Urinary bladder (tissue), 4 donors: ENCODE measurements at places on chromosomes 1 and 21. TPM values are rescaled to one million over a fixed set of nuclear protein-coding genes. Genes with fewer than 3 reads are reported as not detected.

DNA sequence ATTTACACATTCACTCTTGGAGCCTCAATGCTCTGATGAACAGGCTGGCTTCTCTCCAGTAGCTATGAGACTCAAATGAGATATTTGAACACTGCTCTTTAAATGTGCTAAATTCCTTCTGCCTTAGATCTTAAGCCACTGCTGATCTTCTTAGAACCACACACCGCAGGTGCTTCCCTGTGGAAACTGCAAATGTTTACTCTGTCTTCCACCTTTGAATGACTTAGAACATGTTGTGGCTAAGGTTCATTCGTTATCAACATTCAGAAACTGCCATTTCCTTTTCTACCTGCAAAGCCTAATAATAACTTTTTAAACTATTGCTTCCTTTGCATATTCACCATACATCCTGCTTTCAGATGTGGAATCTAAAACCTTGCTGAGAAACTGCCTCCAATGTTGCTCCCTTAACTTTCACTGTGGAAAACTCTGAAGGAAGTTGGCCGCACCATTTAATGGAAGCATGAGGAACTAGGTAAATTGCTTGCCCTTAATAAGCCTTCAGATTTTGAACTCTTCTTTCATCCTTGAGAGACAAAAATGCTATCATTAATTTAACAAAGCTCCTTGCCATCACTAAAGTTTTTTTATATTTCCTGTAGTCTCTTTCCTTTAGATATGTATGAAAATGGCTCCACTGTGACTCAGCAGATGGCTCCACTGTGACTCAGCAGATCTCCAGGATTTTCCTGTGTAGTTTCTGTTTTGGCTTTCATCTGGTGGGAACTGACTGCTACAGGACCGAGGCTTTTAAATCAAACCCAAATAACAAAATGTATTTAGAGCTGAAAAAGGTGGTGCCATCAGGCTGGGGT, 143.8 kb downstream of the TNFSF18 start:
- no peak for DNase-seq

DNA sequence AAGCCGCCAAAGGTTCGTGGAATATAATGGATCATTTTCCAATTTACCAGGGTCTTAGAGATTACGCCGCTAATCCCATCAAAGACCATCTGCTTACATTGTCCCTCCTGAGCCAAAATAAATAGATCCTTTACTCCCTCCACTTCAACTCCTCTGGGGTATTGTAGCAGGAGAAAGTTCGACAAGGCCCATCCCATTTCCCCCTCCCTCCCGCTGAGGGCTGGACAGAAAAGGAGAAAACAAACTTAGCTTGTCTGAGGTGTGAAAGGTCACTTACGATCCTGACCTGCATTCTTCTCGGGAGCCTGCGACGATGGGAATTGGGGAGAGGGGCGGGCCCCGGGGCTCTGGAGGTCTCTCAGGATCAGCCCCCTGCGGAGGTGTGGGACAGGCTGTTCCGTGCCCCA, 60.8 kb downstream of the MEF2D start:
- DNase-seq = no peak

DNA sequence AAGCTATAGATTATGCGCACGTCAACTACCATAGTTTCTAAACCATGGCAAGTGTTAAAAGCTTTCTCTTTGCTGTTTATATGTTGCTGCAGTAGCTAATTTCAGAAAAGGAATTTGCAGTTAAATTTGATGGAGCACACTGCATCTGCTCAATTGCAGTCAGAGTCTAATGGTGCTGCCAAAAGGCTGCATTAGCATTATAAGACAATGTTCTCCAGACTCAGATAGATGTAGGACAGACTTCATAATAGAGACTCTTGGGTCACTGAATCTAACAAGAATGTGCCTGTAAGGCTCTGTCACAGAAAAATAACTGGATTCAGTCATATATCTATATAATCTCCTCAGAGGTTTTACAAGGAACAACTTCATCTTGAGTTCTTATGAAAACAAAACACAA, 198.3 kb downstream of the OLFM3 start:
- no peak for DNase-seq

DNA sequence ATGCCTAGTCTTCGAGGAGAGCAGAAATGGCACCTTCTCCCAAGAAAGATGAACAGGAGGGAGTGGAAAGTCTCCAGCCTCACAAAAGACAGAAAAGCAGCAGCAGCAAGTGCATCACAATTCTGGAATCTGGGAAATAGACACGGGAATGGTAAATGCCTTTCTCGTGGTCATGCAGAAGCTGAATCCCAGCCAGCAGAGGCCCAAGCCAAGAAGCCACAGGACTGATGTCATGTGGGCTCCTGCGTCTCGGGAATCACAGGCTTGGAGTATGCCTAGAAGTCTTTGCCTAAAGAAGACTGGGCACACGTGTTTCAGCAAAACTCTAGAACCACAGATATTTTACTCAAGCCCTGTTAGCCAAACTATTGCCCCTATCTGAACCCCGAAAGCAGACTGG, 260.3 kb upstream of the PLD5 start:
- no peak for DNase-seq

DNA sequence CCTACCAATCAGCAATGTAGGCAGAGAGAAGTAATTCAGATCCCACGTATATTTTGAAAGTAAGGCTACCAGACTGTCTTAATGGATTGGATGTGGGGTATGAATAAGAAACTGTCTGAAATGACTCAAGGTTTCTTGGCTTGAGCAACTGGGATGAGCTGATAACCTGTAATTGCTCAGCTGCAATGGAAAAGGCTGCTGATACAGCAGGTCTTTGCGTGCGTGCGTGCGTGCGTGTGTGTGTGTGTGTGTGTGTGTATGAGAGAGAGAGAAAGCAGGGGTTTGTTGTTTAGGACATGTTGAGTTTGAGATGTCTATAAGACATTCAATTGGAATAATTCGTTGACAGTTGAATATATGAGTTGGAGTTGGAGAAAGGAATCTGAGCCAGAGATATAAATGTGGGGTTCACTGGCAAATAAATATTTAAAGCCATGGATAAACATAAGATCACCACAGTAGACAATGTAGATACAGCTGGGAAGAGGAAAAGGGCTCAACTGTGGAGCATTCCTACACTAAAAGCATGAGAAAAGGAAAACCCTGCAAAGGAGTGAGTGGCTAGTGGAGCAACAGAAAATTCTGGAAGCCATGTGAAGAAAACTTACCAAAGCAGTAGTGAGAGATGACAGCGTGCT, 72.9 kb downstream of the UCHL5 start:
- no peak for DNase-seq

GRCh38 chr21:16534408-16535101, 804.8 kb downstream of the USP25 start:
- DNase-seq = peak; percentile 76

DNA sequence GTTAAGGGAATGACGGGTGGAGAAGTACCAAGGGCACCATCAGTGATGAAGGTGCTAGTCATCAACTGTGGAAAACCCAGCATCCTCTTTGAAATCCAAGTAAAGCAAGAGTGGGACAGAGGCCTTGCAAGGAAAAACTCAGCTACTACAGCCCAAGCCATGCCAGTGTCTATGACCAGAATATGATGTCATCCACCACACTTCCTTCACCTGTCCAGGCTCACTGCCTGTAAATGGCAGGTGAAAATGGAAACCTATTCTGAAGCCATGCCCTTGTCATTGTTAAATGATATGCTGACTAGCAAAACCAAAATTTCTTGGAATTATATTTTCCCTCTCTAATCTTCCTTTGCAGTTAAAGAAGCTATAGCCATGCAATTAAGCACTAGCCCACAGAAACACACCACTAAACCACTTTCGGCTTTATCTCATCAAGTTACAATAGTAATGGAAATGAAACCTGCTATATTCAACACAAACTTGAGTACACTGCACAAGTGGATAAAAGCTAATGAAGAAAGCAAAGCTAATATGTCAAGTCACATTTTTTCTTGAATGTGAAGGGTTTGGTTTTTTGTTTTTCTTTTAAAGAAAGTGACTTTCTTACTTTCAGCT, 96.3 kb upstream of the RALGPS2 start:
- DNase-seq = no peak

DNA sequence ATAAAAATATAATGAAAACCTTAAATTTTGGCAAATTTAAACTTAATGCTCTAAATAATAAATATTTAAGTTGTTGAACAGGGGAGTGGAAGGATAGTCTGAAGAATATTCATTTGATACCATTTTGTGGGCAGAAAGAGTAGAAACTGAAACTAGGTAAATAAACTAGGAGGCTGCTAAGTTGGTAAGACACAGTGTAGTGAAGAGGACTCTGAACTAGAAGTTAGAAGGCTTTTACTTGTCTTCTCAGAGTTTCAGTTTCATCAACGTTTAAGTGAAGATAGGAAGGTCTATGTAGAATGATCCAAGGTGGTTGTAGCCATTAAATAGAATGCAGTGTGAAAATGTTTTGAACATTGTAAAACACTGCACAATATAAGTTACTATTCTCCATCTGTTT, 516.9 kb downstream of the AMY1C start:
- DNase-seq = no peak

DNA sequence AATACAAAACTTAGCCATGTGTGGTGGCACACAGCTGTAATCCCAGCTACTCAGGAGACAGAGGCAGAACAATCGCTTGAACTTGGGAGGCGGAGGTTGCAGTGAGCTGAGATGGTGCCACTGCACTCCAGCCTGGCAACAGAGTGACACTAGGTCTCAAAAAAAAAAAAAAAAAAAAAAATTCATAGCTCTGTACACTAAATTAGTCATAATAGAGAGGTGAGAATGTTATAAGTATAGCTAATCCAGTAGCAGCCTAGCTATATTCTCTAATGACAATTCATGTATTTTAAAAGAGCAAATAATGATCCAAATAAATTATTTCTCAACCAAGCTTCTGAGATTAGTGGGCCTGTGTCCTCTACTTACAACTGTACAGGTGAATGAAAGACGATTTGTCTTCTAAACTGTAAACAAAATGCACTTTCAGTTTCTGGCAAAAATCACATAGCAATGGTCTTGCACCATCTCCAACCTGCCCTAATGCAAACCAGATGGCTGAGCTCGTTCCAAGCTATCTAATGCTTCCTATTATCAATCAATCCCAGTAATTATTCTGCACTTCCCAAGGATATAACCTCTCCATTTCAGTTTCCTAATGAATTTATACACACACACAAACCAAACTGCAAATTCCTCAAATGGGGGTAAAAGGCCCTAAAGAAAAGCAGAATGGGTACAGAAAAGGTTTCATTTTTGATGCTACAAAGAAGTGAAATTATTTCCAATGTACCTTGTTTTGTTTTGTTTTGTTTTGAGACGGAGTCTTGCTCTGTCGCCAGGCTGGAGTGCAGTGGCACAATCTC, 56.5 kb downstream of the GATAD2B start:
- DNase-seq = no peak

- no peak for DNase-seq
Measured at GRCh38 chr21:41156142-41156541, 11.8 kb upstream of the BACE2 start.

DNA sequence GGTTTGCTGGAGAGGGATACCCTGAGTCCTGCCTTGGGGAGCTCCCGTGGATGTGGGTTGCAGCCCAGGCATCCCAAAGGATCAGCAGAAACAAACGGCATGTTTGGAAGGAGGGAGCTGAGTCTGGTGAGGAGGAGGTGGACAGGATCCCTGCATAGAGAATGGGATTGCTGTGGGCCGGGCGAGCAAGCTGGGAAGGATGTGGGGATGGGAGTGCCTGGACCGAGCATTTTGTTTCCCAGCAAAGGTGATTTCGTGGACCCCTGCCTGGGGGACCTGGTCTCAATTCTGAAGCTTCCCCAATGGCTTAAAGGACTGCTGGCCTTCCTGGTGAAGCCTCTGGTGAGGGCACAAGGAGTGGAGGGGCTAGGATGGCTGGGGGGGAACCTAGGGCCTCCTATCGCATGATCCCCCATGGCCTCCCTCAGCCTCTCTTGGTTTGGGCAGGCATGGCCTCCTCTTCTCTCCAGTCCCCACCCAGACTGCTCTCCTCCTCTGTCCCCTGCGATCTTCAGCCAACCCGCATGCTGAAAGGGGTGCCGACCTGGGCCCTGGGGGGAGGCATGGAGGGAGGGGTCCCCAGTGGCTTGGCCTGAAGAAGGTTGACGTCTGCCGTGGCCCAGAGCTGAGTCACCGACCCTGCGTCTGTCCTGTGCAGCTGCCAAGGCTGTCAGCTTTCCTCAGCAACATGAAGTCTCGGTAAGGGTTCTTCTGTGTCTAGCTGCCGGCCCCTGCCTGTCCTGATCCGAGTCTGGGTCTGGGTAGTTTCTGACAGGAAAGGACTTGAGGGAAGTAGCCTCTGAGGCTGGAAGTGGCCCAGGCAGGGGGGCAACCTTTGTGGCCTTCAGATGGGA, 16.3 kb downstream of the FAAH start:
- DNase-seq = no peak

DNA sequence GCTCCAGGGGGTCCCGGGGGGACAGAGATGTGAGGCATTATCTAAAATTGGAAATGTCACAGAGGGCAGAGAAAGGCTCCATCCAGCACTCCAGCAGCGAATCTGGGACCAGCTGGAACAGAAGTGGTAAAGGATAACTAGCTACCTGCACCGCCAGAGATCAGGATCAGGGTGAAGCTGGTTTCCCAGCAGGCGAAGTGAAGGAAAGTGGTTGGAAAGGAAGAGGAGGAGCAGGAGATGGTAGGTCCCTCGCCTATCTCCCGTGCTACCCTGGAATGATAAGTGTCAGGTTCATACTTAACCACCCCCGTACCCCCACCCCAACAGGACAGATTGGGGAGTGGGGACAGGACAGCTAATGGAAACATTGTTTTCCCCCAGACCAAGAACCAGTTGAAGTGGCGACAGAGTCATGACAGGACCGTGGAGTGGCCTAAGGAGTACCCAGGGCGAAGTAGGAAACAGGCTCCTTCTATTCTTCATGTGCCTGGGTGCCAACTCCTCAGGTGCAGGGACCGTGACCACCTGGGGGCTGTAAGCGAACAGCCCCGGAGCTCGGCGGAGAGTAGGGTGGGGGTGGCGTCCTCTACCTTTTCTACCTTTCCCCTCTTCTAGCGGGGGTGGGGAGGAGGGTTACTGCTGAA, 717 bp downstream of the B4GALT3 start:
- no peak for DNase-seq

DNA sequence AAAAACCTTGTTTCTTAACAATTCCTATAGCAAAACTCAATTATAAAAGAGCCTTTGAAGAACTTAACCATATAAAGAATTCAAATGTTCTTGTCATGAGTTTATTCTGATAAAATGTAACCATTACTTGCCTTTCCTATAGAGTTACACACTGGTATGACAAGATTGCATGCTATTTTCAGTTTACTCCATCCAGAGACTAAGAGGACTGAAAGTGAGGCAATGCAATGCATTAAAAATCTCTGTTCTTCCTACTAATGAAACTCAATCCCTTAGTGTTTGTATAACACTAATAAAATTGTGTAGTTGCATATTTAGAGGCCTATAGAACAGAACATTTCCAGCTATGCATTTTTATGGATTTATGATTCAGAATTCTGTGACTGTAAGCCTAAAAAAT, 88.1 kb downstream of the COP1 start:
- no peak for DNase-seq

The PRDM2 gene
- 34.2 TPM for total RNA-seq

The PRDM16 gene
- total RNA-seq = 3.7 TPM

The TFF2 gene
- not detected for total RNA-seq

The MEX3A gene
- total RNA-seq = 7.2 TPM

The ALG14 gene
- total RNA-seq = 4.4 TPM

The METTL25B gene
- 11.4 TPM for total RNA-seq
